ENCODE measurements at places on chromosomes 2 and 18. TPM values are rescaled to one million over a fixed set of nuclear protein-coding genes. Genes with fewer than 3 reads are reported as not detected.

The MEIS1 gene
- 76.1 TPM for total RNA-seq

The IL1RN gene
- not detected for total RNA-seq

The ASNSD1 gene
- total RNA-seq, result 65.7 TPM

The IL1RL2 gene
- total RNA-seq, result 2.2 TPM

The ACVR1 gene
- 30.5 TPM for total RNA-seq

The DPYSL5 gene
- total RNA-seq, result not detected

The MCEE gene
- total RNA-seq, result 24.6 TPM
